H54 (cell line): ENCODE measurements at places on chromosomes 6 and 20.
A peak's percentile ranks its signal among the peaks of the same experiment; 100 is the strongest.

GRCh38 chr20:16229813-16230212 is 343.4 kb downstream of the KIF16B start:
- DNase-seq, result no peak

DNA sequence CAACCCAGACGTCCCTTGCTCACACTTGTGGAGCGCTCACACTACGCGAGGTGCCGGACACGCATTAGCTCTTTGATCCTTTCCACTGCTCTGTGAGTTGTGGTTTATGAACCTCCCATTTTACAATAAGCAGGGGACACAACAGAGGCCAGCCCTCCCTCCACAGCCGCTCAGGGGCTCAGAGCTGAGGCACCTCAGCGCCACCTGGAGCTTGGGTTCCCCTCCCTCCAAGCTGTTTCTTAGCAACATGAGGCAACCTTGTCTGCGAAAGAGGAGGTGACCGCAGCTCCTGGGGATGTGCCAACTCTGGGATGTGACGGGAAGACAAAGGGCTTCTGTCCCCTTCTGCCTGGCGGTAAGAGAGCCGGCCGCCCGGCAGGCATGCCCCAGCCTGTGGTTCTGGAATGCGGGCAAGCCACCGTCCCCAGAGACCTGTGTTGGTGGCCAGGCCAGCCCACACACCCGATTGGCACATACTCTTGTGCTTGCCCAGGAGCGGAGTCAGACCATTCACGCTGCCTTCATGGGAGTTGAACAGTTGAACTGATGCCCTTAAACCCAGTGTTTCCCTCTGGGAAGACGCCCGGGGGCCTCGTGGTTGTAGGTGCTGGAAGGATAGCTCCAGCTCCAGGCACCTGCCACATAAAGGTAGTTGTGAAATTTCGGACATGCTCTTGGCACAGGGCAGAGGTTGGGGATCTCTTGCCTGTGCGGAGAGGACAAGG is 44.5 kb downstream of the RBM38 start:
- DNase-seq, result peak; percentile 37

DNA sequence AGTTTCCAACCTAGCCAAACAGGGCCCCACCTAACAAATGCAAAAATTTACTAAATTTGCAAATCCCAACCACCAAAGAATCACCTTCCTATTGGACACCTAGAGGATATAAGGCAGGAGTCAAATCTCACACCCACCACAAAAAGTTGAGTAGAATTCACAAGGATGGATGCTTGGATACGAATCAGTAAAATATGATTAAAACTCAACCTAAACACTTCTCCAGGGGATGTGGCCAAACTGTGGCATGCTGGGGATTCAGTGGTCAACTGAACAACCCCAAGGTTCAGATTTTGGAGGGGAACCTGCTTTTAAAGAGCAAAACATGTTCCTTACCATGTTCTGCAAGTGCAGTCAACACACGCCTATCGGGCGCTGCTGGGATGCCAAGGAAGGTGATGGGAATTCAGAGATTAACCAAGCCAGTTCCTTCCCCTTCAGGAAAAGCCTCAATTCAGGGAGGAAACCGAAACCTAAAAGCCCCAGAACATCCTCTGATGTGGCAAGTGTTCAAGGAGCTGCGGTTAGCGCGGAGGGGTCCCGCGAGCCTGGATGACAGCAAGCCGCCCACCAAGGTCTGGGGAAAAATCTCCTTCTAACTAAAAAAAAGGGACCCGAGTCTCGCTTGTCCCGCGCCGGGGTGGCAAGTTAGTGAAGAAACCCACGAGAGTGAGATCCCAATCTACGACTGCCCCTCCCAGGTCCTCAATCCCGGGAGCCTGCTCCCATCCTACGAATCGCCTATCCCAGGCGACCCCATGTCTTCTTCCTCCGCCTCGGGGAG is 902 bp downstream of the SAMHD1 start:
- DNase-seq, result peak; percentile 25

GRCh38 chr6:20632696-20633095 is 98.4 kb downstream of the CDKAL1 start:
- no peak for DNase-seq

DNA sequence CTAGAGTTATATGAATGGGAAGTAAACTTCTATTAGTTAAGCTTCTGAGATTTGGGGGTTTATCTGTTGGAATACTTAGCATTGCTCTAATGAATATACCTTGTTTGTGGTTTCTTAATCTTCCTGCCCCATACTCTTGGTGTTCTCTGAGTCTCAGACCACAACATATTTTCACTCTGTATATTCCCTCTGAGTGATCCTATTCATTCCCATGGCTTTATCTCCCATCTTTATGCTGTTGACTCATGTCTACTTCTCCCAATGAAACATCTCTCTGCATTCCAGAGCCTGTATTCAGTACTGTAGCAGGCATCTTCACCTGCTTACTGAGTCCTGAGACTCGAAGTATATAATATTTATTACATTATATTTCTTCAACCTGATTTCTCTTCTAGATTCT is 283.7 kb upstream of the MAP3K7 start:
- no peak for DNase-seq
